NCI-H1105 treated with DMSO at 0.1 percent for 48 hours (cell line): ENCODE measurements at places on chromosomes 3 and 15.
A peak's percentile ranks its signal among the peaks of the same experiment; 100 is the strongest.

- no peak for DNase-seq
Measured at GRCh38 chr3:136473716-136474326, 223.7 kb downstream of the PCCB start.

DNA sequence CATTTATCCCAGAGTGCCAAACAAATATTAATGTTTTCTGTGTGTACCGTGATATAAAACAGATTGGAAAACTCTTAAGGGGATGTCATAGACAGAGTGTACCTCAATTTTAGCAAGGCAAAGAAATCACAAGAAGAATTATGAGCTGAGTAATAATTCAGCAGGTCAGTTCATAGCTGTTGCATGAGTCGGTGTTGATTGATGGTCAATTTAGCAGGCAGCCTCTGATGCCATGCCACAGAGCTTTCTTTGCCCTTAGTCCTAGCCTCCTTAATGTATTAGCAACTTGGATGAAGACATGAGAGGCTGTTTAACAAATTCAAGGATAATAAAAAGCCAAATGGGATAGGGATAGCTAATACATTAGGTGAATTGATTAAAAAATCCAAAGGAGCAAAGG, 6.8 kb downstream of the SLC35A5 start:
- no peak for DNase-seq

DNA sequence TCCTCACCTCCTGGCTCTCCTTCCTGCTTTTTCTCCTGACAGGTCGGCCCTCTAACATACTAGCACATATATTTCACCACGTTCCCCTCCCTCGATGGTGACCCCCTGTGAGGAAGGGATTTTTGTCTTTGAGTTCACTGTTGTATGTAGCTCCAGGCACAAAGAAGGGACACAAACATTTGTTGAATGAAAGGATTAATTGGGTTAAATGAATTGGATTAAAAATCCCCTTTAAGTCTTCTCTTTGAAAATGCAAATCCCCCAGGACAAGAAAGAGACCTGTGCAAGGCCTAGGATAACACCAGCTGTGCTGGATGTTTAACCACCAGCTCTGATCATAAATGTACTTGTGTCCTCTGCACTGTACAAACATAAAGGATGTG, 3.3 kb downstream of the CALML4 start:
- DNase-seq = no peak

DNA sequence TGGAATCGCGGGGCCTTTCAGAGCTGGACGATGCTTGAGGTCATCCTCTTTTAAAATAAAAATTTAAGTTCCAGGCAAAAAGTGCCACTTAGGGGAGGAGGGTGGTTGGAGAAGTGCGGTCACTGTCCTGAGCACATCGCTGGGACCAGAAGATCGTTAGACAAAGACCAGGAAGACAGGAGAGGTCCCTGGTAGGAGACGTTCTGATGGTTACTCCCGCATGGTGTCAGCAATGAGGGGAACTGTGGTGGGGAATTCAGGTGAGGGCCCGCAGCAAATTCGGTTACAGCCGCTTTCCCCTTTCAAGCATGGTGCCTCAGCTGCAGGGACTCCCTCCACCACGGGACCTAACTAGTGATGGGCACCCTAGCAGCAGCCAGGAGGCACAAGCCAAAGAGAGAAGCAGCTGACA, 1.0 kb upstream of the ISY1 start:
- DNase-seq = no peak

DNA sequence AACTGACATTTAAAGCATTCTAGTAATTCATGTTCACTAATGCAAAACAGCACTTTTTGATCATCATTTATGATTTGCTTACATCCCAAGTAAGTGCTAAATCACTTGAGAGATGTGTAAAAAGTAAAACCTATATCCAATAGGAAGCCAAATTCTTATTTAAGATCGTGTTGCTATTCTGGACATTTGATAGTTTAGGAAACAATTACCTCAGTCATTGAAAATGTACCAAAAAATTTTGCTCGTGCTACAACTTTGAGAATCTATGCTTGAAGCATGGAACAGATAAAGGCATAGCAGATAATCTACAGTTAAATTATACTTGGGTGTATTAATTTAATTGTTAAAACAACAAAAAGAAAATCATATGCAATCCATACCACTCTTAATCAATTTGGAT, 571.6 kb upstream of the NR2F2 start:
- DNase-seq = no peak

GRCh38 chr15:57370929-57371328, 5.4 kb upstream of the CGNL1 start:
- no peak for DNase-seq

GRCh38 chr15:64720188-64720587, 55.2 kb downstream of the RBPMS2 start:
- DNase-seq = no peak

- DNase-seq = peak; percentile 54
Measured at GRCh38 chr3:65597226-65597951, 441.3 kb downstream of the MAGI1 start.

DNA sequence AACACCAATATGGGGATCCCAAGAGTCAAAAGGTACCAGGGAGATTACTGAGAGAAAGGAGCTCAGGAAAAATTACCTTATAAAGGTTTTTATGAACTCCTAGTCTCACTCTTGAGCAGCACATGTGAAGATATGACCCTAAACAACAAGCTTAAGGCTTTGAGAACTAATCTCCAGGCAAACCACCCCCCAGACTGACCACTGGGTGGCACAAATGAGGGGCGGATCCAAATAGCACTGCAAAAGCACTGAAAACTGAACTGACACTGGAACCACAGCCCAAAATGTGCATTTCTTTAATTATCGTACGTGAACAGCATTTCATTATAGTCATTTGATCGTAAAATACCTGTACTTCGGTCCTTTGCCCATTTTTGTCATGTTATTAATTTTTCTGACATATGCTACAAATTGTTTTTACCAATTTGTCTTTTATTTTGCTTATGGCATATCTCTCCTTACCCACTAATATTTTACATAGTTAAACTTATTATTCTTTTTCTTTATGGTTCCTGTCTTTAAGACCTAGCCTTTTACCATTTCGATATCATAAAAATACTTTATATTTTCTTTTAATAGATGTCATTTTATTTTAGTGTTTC, 31.5 kb upstream of the TFDP2 start:
- DNase-seq = peak; percentile 6

DNA sequence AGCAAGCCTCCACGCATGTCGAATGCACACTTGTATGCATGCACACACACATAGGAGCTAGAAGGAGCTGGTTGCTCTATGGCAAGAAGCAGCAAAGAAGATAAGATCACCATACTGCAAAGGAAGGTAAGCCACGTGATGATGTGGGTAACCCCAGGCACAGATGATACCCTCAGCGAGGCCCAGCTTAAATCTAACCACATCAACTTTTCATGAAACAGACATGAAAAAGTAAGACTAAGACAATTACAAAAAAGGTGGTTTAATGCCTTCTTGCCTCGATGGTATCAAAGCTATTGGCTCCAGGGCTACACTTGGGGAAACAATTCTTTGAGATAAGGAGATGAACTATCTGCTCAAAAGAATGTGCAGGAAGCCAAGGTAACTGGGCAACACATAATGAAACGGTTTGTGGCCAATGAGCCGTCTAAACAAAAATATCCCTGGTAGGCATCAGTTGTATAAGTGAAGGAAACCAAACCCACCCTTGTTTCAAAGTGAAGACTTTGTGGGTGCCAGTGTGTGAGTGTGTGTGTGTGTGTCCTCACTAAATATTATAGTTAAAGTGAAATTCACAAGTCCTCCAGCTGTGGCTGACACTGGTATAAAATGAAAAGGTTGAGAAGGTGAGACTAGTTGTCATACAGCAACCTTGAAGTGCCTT, 365.7 kb upstream of the ICE2 start:
- DNase-seq = no peak

DNA sequence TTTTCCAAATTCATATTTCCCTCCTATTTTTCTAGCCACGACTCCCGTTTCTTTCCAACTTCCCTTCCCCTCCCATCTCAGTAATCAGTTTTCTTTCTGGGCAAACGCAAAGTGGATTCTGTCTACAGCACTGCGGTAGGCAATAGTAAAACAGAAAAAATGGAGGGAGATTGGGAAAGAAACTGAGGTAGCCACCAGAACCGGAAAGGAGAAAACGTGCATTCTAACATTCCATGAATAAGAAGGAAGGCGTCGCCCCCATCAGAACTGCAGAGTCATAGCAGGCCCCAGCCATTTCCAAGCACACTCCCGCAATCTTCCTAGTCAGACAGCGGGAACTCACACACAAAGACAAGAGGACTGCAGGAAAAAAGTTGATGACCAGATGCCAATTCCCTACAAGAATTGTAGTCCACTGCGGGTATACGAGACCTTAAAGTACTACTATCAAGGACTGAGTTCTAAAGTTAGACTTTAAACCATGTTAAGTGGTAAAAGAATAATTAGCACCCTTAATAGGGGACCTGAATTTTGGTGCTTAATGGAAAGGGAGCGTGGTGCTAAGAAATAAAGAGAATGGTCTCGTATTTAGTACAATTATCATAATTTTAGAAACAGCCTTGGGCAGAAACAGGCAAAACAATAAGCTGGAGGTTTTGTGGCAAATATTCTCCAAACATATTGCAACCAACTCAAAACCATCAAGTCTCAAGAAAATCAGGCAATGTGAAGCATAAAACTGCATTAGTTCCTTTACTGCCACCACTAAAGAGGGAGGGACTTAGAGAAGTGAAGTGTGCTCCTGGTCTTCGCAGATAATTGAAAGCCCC, 1.4 kb downstream of the PFN2 start:
- DNase-seq = peak; percentile 91
